ENCODE measurements at places on chromosomes 16 and 17. TPM values are rescaled to one million over a fixed set of nuclear protein-coding genes. Genes with fewer than 3 reads are reported as not detected.

- DNase-seq: no peak
These were observed 191.8 kb downstream of the STX8 start for GRCh38 chr17:9383826-9384225.

DNA sequence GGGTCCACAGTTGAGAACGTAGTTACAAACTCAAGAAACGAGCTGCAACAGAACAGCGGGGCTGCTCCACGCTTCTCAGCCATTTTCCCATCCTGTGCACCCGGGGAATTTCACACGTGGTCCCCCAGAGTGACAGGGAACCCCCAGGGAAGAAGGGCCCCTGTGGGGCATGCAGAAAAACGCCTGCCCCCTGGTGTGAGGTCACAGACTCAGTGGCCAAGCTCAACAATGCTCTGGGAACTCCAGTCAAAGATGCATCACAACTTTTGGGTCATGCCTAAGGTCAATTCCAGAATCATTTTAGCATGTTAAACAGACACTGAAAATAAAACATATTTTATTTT lies 115.4 kb downstream of the ZNF778 start:
- DNase-seq: no peak

DNA sequence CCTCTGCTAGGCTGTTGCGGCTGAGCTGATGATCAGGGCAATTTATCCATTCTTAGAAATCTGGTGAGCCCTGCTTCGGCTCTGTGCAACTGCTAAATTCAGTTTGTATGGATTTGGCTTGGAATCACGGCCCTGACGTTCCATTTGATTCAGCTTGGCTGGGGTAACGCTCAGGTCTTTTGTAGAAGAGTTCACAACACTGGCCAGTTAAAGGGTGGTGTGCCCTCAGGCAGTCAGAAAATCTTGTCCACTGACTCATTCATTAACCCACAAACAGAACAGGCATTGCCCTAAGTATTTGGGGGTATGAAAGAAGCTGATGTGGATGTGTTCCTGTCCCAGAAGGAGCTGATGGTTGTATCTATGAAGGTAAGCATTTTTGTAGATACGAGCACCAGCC lies 53.9 kb downstream of the GNAO1 start:
- no peak for DNase-seq

- no peak for DNase-seq
These were observed 21.1 kb downstream of the NXPH3 start for GRCh38 chr17:49596613-49597244.

- DNase-seq: no peak
These were observed 249.3 kb downstream of the CEP112 start for GRCh38 chr17:65942592-65942991.

GRCh38 chr17:77124192-77124889 lies 16.4 kb upstream of the SEC14L1 start:
- DNase-seq: no peak

GRCh38 chr17:3639981-3640596 lies 3.5 kb downstream of the CTNS start:
- no peak for DNase-seq

GRCh38 chr17:8176197-8176940 lies at the start of gene TMEM107:
Gene TMEM107 (minus strand): TSS chr17:8176380. CDS start chr17:8176286, 94 bp downstream.
- DNase-seq: peak; percentile 95

GRCh38 chr16:2038382-2039231 lies 9.0 kb downstream of the NTHL1 start:
- DNase-seq: no peak

- no peak for DNase-seq
These were observed 1.7 kb upstream of the RRAD start for GRCh38 chr16:66926961-66927436.

DNA sequence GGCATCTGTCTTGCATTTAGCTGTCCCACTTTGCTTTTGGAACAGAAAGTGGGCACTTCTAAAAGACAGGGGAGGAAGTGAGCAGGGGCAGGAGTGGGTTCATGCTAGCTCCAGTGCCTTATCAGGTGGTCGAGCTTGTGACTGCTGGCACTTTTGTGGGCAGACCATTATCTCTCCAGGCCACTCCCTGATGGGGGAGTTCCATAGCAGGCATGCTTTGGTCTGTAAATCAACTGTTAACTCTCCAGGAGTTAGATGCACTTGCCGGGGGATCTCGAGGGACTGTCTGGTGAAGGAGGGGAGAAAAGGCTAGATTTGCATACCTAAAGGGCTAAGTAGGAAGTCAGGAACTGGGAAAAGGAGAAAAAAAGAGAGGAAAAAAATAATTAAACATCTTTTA lies 9.3 kb upstream of the CARD14 start:
- no peak for DNase-seq

DNA sequence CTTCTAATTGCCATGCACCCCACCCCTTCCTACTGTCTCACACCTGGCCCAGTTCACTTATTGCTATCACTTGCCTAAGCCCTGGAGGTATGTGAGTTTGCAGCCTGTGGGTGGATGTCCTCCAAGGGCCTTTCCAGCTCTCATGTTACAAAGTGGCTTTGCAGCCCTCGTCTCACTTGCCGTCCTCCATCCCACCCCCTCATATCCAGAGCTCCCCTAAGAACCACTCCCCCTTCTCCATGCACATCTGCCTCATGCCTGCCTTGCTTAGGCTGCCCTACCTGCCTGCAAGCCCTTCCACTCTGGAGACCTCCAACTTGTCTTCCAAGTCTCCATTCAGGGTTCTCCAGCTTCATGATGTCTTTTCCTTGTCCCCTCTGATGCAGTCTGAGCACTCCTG lies 119.4 kb upstream of the NLRP1 start:
- no peak for DNase-seq

- DNase-seq: no peak
These were observed 42.4 kb upstream of the SLC38A10 start for GRCh38 chr17:81337476-81337879.

DNA sequence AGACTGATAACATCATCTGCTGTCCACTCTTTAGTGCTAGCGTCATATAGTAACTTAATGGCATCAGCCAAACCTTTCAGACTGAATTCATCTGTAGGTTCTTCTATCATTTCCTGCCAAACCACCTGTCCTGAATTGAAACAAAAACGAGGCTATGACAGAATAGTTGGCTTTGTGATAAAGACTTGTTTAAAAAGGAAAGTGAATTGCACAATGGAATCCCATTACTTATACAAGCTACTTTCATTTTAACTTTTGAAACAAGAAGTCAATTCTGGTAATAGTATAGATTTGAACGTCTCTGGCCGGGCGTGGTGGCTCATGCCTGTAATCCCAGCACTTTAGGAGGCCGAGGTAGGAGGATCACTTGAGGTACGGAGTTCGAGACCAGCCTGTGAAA lies 18.2 kb downstream of the LASP1NB start:
- no peak for DNase-seq

Gene TPSG1
- total RNA-seq: not detected

Gene TPSAB1
- total RNA-seq: 10.7 TPM

Gene EPOP
- total RNA-seq: 2.5 TPM

Gene MARCHF10
- 0.16 TPM for total RNA-seq

Gene MYL4
- 1.5 TPM for total RNA-seq

Gene TBX2
- 16.1 TPM for total RNA-seq

Gene NHLRC4
- total RNA-seq: 1.3 TPM

Gene ASB16
- not detected for total RNA-seq

Gene OR1A1
- not detected for total RNA-seq

Gene KRTAP9-8
- not detected for total RNA-seq

Gene CTF1
- 4.9 TPM for total RNA-seq

Gene SBK1
- total RNA-seq: not detected

Gene LITAFD
- total RNA-seq: not detected

Measured in mesenteric fat pad (tissue), 1 donor.